ENCODE measurements at places on chromosomes 2 and 18.

DNA sequence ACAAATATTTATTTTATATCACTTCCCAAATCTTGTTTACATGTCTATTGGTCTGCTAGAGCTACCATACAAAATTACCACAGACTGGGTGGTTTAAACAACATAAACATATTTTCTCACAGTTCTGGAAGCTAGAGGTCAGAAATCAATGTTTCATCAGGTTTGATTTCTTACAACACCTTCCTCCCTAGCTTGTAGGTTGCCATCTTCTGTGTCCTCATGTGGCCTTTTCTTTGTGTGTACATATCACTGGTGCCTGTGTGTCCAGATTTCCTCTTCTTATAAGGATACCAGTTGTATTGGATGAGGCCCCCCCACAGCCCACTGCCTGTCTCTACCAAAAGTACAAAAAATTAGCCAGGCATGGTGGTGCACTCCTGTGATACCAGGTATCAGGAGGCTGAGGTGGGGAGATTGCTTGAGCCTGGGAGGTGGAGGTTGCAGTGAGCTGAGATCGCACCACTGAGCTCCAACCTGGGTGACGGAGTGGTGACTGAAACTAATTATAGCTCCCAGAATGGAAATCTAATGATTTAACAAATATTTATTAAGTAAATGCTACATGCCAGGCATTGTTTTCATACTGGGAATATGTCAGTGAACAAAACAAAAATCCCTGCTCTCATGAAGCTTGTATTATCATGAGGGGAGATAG, 13.6 kb downstream of the EML4 start:
- no peak for DNase-seq

DNA sequence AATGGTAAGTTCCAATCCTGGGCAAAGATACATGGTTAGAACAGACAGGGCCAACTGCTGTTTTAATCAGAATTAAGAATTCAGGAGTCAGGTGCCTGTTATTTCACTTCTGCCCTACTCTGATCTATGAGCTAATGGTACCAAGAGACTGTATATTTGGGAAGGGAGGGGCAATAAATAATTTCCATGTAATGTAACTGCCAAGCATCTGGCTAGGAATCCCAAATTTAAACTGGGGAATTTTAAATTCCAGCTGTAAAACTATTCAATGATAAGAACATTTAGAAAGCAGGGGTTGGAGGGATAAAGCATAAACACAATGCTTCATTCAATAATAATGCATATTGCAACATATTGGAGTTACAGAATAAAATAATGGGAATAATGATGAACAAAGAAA, 49.7 kb downstream of the SCN7A start:
- no peak for DNase-seq

DNA sequence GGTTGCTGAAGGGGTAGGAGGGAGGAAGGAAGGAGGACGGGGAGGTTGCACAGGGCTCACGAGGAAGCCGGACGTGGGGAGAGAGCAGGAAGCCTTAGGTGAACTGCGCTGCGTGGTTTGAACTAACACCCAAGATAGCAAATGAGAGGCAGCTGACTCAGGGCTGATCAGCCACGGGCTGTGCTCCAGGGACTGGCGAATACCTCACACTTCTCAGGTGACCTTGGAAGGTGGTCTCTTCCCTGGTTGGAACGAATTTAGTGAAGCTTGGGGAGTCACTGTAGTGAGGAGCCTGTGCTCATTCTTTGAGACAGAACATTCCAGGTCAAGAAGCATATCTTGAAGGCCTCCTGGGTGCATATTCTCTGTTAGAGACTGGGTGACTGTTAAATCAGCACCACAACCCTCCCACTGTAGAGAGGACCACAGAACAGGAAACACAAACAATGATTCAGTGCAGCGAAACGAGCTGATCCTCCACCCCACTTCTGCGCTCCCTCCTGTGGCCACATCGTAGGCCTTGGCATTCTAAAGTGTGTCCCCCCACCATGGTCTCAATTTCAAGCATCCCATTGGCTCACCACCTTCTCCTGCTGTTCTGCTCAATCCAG, 33.8 kb downstream of the TOGARAM2 start:
- no peak for DNase-seq

DNA sequence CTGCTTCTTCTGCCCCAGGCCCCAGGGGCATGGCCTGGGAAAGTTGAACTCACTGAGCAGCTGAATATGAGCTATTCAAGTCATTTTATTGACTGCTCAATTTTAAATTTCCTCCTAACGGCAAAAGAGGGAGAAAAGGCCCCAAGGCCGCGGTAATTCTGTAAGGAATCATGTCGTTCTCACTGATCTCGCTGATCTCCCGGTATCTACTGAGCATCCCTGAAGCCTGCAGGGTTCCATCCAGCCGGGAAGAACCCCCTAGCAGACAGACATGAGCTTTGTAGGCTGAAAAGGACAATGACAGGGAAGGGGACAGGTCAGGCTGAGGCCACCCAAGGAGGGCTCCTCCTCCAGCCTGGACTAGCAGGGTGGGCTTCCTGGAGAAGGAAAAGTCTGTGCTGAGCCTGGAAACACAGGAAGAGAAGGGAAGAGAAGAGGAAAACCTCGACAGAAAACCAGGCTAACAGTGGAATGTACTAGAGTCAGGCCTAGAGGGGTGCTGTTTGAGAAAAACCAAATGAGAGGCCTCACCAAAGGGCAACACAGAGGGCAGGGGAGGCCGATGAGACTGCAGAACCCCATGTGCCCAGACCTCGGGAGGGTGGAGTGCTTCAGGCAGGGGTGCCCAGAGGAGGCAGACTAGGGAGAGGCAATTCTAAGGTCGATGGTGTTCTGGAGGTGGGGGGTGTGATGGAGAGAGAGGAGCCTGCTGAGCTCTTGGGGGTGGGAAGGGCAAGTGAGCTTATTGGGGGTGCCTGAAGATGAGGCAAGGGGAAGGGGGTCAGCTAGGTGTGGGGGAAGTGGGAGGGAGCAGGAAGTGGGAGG, 2.9 kb upstream of the NPPC start:
- DNase-seq = no peak

DNA sequence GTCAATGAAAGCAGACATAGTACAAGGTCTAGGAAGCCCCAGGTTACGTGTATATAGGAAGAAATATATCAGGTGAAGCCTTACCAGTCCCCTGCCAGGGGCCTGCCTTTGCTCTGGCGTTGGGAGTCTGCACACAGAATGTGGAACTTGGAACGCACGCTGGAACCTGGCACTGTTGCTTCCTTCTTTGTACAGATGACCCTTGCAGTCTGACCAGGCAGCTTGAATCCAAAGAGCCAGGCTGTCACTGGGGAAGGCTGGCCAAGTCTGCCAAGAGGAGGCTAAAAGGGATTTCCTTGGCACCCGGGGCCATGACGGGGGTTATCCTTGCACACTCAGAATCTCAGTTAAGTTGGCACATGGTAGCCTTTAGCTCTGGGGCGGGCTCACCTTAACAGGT, 39.5 kb downstream of the TMEM247 start:
- DNase-seq = no peak

DNA sequence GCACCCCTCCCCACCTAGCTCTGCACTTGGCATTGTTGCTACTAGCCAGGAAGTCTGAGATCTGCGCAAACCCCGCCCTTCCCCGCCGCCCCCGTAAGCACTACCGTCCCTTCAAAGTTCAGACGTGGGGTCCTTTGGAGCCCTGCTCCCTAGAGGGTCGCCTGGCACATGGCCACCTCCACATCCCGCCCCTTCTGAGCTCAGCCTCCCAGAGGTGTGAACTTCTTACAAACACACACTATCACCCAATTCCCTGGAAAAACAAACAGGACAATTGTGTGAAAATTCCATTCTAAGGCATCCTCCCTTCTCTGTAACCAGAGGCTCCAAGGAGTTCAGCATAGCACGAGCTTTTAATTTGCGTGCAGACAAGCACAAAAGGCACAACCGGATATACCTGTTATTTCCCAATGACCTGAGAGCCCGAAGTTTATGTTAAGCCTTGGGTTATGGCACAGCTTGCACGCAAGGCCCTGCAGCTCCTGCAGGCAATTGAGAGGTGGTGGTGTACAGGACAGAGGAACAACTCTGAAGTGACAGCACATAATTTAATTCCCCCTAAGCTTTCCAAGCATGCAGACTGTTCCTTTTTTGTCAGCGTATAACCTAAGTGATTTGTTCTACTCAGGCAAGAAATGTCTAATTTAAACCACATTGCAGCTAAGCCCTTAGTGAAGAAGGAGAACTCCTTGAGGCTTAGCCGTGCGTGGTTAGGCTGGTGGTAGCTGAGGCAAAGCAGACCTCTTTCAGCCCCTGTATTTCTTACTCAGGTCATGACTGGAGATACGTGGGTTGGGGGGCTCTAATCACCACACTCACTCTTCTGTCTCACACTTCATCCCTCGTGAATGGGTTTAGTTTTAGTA, 20.3 kb upstream of the CYP1B1 start:
- no peak for DNase-seq

- DNase-seq = no peak
Observed at GRCh38 chr2:59567151-59567550, 986.3 kb downstream of the BCL11A start.

DNA sequence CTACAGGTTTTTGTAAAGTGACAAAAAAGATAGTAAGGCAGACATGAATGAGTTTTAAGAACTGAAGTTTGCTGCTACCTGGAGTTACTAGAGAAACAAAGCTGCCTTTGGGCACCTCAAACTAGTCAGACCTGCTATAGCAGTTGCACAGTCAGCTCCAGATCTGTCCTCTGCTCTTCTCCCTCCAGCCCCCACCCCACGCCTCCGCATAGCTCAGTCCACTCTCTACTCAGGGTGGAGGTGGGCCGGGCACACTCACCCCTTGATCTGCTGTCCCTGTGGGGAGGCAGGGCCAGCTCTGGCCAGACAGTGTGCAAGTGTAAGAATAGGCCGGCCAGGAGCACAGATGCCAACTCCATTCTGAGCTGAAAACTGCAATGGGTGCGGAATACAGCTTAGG, 4.1 kb downstream of the SERTAD2 start:
- DNase-seq = no peak

- DNase-seq = no peak
Observed at GRCh38 chr2:7555260-7555659, 638.0 kb downstream of the RNF144A start.

DNA sequence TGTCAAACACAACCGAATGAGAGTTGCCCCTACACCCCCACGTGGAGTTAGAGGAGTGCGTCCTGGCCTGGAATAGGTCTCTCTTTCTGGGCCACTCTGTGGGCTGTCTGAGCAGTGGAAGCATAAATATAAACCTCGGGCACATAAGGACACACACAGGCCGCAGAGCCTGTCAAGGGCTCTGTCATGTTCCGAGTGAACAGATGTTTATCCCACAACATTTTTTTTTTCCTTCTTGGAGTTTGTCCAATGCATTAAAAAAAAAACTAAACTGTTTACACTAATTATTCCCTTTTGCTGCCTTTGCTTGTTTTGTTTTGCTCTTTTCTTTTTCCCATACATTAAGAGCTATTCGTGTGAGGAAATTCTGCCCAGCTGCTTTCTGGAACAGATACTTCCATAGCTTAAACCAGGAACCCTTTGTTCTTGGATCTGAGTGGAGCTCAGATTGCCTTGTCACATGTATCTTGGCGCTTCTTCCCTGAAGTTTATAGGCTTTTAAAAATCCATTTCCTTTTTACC, 228.3 kb upstream of the FOSL2 start:
- peak; percentile 32 for DNase-seq

DNA sequence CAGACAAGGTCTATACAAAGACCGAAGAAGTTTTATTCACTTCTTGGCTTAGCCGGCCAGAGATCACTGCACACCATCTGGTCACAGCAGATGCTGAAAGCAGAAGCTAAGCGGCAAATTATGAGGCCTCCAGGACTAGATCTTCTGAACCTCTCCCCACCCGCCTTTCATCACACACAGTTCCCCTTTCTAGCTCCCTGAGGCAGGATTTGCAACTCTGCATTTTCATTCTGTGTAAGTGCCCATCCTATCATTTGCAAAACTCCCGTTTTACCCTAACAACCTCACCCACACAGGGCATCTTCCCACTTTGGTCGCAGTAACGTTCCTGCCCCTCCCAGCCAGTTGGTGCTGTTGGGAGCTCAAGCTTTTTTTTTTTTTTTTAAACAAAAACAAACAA, 3.1 kb upstream of the MOB1A start:
- no peak for DNase-seq

DNA sequence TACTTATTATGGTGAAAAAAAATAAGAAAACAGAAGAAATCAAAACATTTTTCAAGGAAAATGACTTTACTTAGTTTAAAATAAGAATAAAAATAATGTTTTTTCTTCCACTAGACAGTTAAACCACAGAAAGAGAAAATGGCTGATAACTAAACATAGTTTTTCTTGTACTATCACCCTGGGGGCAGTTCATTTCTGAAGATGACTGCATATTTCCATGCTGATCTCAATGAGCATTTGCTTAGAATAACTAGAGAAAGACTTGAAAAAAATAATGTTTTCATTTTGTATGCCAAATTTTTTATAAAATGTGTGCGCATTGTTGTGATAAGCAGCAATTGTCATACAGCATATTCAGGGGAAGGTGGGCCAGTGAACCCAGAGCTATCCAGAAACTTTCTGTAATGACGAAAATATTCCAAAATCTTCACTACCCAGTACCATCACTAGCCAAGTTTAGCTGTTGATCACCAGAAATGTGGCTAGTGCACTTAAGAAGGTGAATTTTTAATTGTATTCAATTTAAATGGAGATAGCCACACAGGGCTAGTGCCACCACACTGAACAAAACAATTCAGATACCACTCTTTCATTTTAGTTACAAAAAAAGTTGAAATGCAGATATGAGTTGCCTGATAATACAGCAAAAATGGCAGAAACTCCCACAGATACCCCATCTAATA, 513.4 kb upstream of the NETO1 start:
- DNase-seq = no peak

GRCh38 chr18:2589345-2590068, 18.1 kb downstream of the NDC80 start:
- no peak for DNase-seq

DNA sequence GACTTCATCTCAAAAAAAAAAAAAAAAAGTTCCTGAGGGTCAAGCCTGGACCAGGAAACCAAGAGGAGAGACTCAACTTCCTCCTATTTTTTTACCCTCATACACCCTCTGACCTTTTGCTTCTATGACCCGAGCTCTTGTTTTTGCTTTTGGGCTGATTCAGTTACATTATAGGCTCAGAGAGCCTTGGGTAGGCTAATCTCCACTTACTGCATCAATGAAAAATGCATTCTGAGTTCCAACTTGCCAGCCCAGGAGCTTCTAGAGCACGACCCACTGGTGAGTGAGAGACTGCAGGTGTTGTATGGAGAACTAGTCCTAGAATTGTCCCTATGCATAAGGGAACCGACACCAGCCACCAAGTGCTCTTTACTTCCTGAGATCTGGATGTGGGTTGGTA, 91.1 kb downstream of the CABLES1 start:
- no peak for DNase-seq

GRCh38 chr18:68083131-68083530, 566.6 kb upstream of the DSEL start:
- DNase-seq = no peak

GRCh38 chr2:205060269-205060668, 515.0 kb downstream of the PARD3B start:
- no peak for DNase-seq

DNA sequence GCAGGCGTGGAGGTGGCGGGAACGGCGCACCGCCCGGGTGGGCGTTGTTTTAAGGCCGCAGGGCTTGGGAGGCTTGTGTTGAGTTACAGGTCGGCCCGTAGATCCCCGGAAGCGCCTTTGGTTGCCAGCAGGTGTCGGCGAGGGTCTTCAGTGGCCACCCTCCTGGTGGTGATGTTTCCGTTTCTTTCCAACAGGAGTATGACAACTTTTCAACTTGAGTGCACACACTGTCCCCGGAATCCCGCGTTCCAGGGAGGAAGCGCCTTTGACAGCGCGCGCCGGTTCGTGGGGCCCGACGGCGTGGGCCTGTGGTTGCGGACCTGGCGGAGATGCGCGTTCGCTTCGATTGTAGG, 1.0 kb upstream of the HDAC4 start:
- DNase-seq = peak; percentile 79
